ENCODE measurements at places on chromosomes 5 and 9.

DNA sequence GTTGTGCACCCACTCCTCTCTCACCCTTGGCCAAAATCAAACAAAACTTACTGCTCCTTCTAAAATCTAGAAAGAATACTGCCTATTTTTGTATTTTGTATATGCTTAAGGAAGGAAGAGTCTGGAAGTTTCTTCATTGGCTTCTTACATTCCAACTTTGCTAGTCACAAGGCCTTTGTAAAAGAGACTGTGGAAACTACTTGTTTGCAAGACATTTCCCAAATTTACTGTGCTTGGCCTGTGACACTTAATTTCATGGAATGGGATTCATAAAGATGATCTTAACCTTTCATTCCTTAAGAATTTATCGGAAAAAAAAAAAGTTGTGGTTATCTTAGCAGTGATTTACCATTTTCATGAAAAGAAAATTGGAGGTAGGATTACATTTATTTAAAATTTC is 208.9 kb downstream of the VPS13A start:
- no peak for DNase-seq

- no peak for DNase-seq
These were observed 819.4 kb downstream of the SEMA5A start for GRCh38 chr5:8726383-8727036.

- no peak for DNase-seq
These were observed 212.4 kb downstream of the LRRC70 start for GRCh38 chr5:62791059-62791458.

- no peak for DNase-seq
These were observed 44.6 kb downstream of the MARCHF11 start for GRCh38 chr5:16135003-16135402.

GRCh38 chr9:91421971-91422757 is 1.5 kb downstream of the NFIL3 start:
- DNase-seq, result no peak

DNA sequence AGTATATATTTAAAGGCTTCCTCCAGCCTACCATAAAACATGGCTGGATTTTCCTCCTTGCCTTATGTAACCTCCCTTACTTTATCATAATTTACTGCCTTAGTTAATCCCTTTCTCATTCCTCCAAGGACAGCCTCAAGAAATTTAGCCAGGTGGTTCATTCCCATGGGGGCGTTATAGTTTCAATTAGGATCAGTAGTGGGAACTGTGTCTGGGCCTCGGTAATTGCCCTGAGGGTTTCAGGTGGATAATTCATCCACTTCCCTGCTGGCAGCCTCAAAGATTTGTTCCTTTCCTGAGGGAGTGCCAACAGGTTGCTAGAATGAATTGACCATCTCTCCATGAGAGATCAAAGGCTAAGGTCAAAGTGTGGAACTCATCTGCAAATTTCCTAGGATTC is 4.3 kb upstream of the GM2A start:
- DNase-seq, result no peak

GRCh38 chr5:170219615-170220014 is 13.2 kb upstream of the C5orf58 start:
- DNase-seq, result no peak

GRCh38 chr5:103014983-103015382 is 105.0 kb downstream of the GIN1 start:
- DNase-seq, result no peak

DNA sequence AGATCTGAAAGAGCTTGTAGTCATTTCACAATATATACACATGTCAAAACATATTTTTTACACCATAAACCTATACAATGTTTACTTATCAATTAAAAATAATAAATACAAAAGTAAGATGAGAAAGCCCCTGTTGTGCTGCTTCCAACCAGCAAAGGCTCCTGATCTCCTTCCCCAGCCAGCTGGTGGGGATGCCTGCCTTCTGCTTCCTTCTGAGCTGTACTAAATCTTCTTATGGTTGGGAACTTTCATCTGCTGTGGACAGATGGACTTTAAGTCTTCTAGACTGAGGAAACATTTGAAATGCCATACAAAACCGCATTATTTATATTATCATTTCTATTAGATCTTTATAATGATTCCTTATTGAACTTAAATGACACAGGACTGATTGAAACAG is 745.3 kb upstream of the CHD1 start:
- DNase-seq, result no peak

GRCh38 chr5:111134087-111134486 is 41.9 kb downstream of the WDR36 start:
- no peak for DNase-seq

- DNase-seq, result no peak
These were observed 52.0 kb downstream of the SLC44A1 start for GRCh38 chr9:105296445-105296844.

DNA sequence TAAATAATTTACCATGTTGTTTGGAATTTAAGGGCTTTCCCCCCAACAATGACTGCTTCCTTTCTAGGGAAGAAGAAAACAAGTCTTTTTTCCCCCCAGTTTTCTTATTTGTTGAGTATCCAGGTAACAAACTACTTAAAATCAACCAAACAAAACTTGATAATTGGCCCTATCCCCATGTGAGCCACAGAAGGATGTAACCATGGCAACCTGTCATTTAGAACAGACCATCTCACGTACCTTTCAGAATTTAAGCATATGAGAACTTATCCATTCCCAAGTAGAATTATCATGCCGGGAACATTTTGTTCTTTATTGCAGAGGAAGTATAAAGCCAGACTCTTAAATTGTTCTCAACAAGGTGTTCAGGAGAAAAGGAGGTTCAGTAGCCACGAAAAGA is 392.3 kb downstream of the CETN3 start:
- no peak for DNase-seq

DNA sequence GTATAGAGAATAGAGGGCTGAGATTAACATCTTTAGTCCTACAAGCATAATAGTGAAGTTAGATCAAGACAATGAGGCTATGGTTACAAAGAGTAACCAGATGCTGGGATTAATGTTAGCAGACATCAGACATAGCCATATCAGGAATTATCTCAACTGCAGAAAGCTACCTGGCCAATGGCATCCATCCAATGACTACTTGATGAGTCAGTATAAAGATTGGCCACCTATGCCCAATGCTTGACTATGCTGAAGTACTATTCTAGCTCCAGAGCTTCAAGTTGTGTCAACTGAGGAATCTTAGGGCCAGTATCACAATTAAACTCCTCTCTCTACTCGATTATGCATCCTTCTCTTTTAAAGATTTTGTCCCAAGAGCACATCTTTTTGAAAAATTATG is 541.4 kb downstream of the PRELID2 start:
- no peak for DNase-seq

GRCh38 chr9:35661756-35662350 is 3.1 kb downstream of the ARHGEF39 start:
- DNase-seq, result no peak

GRCh38 chr5:91022518-91022917 is 360.6 kb downstream of the ARRDC3 start:
- no peak for DNase-seq

- no peak for DNase-seq
These were observed 5.0 kb upstream of the SLC34A1 start for GRCh38 chr5:177378884-177379883.

DNA sequence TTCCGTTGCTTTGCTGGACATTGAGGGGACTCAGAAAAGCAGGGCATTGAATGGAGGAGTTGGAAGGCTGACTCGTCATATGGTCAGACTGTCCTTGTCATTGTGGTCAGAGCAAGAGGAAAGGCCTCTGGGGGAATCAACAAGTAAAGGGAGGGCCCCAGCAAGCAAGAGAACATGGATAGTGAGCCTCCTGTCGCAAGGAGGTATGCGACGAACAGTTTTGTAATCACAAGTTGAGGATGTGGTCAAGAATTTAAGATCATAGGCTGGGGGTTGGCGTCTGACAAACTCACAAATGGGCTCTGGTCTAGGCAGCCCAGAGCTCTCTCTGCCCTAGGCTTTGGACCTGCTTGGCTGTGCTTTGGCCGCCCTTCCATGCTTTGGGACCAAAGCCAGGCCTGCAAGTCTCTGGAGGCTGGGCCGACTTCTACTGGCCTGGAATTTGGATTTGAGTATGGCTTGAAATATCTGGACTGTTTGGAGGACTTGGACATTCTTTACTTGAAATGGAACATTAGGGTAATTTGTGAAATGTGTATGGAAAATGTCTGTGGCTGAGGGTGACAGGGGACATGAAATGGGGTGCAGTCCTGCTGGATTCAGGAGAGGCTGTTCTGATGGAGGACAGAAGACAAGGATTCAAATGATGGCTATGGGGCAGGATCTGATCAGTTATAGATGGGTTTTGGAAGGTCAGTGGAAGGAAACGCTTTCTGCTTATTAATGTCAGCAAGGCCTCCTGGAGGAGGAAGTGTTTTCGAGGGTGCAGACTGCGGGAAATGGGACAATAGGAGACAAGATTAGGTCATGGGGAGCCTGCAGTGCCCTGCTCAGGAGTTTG is 19.2 kb upstream of the NDST1 start:
- DNase-seq, result no peak
